AG08396 (cell line): ENCODE measurements at places on chromosomes 5 and 9.
A peak's percentile ranks its signal among the peaks of the same experiment; 100 is the strongest.

- DNase-seq: no peak
These were observed 246.9 kb downstream of the FBXL7 start for GRCh38 chr5:15746833-15747232.

- DNase-seq: no peak
These were observed 99.9 kb downstream of the FAM174A start for GRCh38 chr5:100634937-100635534.

GRCh38 chr5:73296772-73297171 is 123.8 kb downstream of the TMEM174 start:
- peak; percentile 74 for DNase-seq

GRCh38 chr9:97758334-97758916 is 61.3 kb upstream of the XPA start:
- no peak for DNase-seq

DNA sequence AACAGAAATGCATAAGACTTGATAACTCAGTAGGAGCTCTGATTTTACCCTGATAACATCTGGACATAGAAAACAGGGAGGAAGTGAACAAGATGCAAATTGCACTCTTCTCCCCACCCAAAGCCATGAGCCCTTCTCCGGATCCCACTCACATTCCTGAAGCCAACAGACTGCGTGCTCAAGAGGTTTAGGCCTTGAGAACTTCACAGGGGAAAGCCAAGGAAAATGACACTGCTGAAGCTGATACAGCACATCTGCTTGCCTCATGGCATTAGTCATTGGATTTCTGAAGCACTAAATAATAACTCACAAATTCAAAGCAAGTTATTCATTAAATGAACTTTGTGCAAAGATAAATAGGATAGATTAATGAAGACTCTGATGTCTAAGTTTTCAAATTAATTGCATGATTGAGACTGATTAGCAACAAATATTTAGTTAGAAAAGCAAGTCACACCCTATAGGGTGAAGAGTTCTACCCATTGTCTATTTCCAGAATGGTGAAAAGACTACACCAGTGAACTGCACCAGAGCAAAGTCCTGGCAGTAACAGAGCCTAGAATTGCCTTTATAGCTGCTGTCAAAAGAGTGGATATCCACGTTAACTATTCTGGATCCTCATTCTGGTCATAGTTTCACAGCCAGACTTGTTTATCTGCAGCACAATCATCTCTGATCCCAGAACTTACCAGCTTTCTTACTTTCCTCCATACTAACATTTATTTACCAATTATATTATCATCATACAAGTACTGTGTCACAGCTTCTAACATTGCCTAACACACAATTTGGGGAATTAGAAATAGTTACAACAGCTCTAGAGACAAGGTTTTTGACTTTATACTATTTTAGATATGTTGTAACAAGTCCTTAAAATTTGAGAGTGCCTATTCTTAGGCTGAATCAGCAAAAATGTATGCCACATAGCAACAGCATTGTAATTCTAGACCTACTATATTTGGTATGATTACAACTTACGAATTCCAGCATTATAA is 432.1 kb upstream of the RGMB start:
- peak; percentile 71 for DNase-seq

GRCh38 chr5:171520300-171521174 is 101.1 kb downstream of the FGF18 start:
- peak; percentile 54 for DNase-seq

GRCh38 chr5:20266066-20266465 is 278.1 kb upstream of the CDH18 start:
- no peak for DNase-seq

- DNase-seq: no peak
These were observed 64.1 kb downstream of the OSTF1 start for GRCh38 chr9:75152416-75152815.

- no peak for DNase-seq
These were observed 59.3 kb downstream of the SLC46A2 start for GRCh38 chr9:112831281-112831851.
